ENCODE measurements at places on chromosomes 12 and 14.

DNA sequence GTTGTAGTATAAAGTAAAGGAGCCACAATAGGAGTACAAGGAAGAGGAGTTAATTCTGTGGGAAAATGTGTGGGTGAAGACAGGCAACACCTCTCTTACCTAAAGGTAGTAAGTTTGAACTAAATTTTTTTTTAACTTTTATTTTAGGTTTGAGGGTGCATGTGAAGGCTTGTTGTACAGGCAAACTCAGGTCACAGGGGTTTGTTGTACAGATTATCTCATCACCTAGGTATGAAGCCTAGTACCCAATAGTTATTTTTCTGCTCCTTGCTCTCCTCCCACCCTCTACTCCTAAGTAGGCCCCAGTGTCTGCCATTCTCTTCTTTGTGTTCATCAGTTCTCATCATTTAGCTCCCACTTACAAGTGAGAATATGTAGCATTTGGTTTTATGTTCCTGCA is 70.5 kb downstream of the DNAI7 start:
- no peak for ATAC-seq

DNA sequence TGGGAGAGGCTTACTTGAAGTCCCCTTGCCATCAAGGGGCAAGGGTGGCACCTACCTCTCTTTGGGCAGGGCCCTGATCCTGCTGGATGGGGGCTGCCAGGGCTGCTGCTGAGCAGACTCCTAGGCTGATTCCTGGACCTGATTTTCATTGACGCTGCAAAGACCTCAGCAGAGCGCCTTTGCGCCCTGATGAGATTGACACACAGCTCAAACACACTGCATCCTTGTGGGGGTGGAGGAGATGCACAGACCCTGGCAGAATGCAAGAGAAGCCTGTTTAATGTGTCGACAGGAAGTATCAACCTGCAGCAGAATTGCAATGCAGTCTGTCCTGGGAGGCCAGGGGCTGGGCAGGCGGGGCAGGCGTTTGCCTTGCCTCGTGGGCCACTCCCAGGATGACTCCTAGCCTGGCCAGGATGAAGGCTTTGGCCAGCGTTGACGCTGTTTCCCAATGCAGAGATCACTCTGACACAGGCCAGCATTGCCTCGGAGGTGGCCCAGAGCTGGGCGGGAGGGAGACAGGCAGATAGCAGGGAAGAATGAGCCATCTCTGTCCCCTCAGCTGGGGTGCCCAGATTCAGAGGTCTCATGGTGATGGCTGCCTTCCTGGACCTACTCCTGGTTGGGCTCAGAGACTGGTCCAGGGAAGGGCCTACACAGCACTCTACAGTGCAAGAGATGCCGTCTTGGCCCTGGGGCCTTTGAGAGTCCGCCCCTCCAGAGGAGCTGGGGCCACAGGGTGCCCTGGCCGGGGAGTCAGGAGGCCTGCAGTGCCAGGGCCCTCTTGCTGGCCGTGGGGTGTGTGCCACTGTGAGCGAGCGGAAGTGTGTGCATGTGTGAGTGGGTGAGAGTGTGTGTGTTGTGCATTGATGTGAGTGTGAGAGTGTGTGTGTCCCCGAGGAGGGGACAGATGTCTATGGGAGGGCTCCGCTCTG is 108.3 kb downstream of the KIF26A start:
- ATAC-seq = no peak

- ATAC-seq = no peak
Observed at GRCh38 chr14:56044196-56044595, 74.0 kb upstream of the PELI2 start.

DNA sequence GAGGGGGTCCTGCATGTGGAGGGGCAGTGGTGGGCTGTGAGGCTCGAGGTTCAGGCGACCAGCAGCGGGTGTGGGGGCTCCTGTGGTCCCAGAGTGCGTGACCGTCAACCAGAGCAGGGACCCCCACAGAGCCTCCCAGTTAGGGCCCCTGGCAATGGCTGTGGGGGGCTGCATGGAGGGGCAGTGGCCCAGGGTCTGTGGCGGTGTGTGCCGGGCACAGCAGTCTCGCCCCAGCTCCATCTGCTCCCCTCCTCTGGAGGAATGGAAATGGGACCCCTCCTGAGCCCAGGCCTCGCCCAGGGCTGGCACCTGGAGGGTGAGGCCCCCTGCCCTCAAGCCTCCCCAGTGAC is 210.8 kb upstream of the C14orf180 start:
- ATAC-seq = no peak

DNA sequence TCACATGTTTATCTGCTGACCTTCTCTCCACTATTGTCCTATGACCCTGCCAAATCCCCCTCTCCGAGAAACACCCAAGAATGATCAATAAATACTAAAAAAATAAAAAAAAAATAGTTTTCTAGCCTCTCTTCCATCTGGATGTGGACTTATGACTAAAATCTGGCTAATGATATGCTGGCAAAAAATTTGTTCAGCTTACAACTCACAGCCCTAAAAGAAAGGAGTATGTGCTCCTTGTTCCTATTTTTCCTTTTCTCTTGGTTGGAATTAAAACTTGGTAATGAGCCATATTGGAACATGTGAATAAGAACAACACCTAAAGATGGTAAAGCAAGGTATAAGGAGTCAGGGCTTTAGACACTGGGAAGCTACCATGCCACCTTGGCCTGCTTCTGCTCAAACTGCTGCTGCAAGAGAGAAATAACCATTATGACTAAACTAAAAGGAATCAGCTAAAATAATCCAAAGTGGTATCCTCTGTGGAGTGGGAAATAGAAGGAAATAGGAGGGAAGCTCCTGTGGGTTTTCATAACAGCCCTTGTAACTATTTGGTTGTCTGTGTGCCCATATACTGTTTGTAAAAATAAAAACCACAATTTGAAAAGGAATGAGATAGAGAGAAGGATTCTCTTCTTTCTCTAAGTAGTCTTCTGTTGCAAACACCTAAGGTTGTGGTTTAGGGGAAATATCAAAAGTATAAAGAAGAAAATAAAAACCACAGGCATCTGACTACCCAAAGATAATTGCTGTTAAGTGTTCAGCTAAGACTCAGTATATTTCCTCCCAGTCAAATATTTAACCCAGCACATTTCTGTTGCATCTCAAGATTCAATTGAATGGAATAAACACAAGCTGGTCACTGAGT is 53.8 kb downstream of the SDR9C7 start:
- no peak for ATAC-seq

- no peak for ATAC-seq
Observed at GRCh38 chr12:93790472-93791152, 113.4 kb downstream of the CRADD start.

DNA sequence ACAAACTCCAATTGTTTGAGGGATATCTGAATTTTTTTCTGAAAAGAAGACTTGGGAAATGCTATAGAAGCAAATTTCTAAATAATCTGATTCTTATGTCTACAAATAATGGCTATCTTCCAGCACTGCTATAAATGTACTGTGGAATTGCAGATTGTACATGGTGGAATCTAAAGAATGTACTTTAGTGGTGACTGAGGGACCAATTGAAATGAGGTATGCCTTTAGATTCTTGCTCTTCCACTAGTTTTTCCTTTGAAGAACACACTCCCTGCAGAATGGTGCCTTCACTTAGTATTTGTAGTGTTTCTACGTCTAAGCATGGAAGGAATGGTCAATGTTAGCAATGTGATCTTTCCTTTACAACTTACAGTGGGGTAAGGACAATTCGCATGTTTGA is 11.7 kb upstream of the PRB4 start:
- ATAC-seq = no peak

DNA sequence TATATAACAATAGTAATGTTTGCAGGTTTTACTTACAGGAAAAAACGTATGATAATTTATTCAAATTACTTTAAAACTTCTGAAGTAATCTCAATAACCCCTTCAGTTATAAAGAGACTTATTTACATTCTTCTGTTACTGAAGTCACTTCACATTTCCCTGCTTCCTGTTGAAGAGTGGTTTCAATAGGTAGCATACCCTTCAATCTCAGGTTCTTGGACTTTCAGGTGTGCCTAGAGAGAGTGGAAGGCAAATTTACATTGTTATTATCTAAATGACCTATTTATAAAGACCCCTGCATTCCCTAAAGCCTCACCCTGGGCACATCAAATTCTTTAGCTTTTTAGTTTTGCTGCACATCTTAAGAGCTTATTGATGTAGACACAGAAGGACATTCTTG is 137.6 kb upstream of the AEBP2 start:
- ATAC-seq = no peak

- ATAC-seq = no peak
Observed at GRCh38 chr12:109162551-109162950, 46.2 kb downstream of the ACACB start.

DNA sequence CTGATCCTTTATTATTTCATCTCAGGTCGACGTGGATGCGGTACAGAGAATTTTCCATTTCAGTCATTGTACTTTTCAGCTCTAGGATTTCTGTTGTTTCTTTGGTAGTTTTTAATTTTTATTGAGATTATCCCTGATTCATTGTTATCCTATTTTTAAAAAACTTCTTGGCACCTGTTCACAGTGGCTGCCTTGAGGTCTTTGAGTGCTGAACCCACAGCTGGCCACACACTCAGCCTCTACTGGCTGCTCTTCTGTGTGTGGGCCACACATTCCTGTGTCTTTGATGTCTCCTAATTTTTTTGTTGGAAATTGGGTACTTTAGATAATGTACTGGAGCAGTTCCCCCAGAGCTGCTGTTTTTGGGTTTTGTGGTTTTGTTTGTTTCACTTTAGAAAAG is 37.7 kb upstream of the ASPG start:
- ATAC-seq = no peak

DNA sequence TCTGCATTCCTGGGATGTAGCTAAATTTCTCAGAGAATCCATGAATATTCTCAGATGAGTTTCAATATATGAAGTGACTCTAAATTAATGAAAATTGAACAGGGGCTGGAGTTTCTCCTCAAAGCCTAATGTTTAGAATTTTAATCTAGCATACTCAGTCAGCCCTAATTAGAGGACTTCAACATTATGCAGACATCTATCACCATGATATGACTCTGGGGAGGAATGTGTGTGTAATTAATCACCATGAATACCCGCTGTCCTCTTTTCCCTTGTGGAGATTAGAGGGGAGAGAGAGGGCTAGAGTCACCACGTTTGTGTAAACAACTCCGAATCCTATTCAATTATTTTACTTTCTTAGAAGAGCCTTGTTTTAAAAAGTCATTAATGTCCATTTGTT is 698.6 kb upstream of the MDGA2 start:
- no peak for ATAC-seq
